ENCODE measurements at places on chromosomes 12 and 14. TPM values are rescaled to one million over a fixed set of nuclear protein-coding genes. Genes with fewer than 3 reads are reported as not detected.

The CLEC2A gene
- total RNA-seq = not detected

The GRIN2B gene
- not detected for total RNA-seq

The MFAP5 gene
- 136 TPM for total RNA-seq

The NOVA1 gene
- total RNA-seq = 1.5 TPM
